ENCODE measurements at places on chromosomes 11 and 22.

GRCh38 chr11:126331286-126331685 lies 24.2 kb upstream of the ST3GAL4 start:
- DNase-seq = no peak

- DNase-seq = no peak
These were observed at the start of gene HBE1 for GRCh38 chr11:5269715-5270147. Gene HBE1 (minus strand): TSS chr11:5269945. CDS start chr11:5269890, 55 bp downstream.

DNA sequence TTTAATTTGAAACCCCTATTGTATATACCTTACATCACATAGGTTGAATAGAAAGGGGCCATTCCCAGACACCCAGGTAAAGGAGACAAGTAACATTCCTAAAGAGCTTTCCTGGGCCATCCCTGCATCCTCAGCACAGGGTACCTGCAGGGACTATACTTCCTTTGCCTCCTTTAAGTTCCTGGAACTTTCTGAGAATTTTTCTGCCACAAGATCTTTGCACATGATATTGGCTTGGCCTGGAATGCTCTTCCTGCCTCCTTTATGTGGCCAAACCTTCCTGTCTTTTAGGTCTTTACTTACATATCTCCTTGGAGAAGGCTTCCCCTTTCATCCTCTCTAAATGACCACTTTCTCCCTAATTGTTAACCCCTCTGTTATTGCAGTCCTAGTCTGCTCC lies 7.9 kb upstream of the AMOTL1 start:
- DNase-seq = no peak

- DNase-seq = no peak
These were observed 13.4 kb downstream of the ZP1 start for GRCh38 chr11:60880643-60881282.

DNA sequence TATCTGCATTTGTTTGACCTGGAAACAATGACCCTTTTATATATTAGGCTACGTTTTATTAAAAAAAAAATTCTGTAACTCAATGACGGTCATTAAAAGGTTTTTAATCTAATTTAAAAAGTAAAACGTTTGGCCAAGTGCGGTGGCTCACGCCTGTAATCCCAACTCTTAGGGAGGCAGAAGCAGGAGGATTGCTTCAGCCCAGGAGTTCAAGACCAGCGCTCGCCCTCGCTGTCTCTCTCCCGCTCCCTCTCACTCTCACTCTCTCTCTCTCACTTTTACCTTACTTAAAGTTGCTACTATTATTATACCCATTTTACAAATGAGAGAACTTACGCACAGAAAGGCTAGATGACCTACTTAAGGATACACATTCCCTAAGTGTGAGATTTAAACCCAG lies 814 bp upstream of the NARS2 start:
- DNase-seq = no peak

DNA sequence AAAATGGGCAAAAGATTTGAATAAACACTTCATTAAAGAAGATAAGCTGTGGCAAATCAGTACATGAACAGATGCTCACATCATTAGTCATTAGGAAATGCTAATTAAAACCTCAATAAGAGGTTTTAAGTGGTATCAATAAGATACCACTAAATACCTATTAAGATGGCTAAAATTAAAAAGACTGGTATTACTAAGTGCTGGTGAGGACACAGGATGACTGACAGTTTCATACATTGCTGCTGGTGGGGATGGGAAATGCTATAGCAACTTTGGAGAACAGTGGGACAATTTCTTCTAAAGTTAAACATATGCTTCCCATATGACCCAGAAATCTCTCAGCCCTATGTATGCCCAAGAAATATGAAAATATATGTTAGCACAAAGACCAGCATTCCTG lies 69.2 kb downstream of the COMMD9 start:
- no peak for DNase-seq

DNA sequence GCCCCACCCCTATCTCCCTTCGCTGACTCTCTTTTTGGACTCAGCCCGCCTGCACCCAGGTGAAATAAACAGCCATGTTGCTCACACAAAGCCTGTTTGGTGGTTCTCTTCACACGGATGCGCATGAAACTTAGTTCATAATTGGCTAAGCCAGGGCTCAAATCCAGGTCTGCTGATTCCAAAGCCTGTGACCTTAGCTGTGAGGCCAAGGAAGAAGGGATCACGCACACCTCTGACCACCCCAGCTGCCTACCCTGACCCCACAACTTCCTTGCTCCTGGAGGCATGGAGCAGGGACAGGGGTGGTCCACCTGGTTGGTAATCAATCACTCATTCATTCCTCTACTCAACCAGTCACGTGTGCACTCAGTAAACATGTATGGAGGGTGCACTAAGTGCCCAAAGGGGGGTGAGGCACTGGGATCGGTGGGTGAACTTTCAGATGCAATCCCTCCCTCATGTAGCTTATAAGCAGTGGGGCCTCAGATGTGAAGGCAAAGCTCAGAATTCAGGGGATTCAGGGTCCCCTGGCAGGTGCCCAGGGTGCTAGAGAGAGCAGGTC lies 10.3 kb downstream of the FXYD2 start:
- DNase-seq = no peak

DNA sequence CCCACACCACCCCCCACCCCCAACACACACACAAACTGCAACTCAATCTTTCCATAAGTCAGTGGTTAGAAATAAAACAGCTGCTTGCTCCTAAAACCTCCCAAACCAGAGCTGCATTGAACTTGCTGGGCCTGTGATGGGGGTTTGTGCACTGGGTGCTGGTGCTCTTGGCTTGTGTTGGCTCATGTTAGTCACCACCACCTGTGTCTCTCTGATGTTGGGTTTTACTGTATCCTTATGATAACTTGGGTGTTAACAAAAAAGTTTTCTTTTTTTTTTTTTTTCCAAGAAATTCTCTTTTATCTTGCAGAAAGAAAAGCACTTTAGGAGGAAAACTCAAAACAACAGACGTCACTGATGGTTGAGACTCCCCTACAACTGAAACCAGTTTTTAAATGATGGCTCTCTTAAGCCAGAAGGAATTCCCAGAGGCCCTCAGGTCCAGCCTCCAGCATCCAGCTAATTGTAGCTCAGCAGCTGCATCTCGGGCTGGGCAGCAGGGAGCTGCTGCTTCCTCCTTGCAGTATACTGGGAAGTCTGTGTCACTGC lies 79.9 kb upstream of the DRD2 start:
- DNase-seq = no peak

- DNase-seq = no peak
These were observed 10.5 kb upstream of the OR2AT4 start for GRCh38 chr11:75107187-75107586.

- DNase-seq = no peak
These were observed 49.5 kb upstream of the RRM1 start for GRCh38 chr11:4044976-4045646.

DNA sequence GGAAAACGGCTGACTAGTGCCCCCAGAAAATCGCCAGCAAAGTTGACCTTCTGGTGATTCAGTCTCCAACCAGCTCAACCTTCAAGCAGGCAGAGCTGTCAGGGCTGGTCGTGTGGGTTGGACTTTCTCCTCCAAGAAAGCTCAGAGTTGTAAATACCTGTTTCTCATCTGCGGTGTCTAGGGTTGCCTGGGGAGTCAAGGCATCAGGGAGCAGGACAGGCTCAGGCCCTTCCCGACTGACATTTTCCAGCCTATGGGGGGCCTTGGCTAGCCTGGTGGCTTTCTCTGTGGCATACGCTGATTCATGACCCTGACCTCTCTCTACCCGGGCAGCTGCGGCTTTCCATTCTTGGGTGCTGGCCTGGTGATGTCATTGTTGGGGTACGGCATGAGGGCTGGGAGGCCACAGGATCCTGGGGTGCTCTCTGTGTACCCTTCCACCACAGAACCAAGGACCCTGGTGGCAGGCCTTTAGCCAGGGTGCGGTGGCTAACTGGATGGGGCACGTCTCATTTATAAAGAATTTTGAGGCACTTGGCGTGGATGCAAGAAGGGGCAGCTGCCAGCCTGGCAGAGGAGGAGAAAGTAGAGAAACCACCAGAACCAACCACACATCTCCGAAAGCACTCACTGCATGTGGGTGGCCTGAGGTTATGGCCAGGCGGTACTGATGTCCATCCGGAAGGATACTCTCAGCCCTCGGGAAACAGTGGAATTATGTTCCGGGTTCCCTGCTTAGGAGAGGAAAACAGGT lies 64.9 kb downstream of the BCR start:
- DNase-seq = peak; percentile 30

DNA sequence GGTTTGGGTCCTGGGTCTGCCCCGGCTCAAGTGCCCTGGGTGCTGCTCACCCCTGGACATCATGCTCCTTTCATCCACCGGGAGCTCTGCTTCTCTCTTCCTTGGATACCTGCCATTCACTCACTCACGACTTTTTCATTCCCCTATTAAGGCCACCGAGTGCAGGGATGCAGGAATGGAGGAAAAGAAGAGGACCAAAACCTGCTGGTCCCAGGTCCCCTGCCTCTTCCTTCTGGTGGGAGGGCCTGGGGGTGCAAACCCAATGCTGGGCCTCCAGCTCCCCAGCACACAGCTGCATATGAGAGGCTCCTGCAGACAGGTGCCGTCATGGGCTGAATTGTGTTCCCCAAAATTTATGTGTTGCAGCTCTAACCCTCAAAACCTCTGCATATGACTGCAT lies 36.8 kb upstream of the MYEOV start:
- no peak for DNase-seq

GRCh38 chr11:134139873-134140331 lies 71.0 kb downstream of the JAM3 start:
- peak; percentile 73 for DNase-seq

GRCh38 chr11:107478922-107479321 lies 21.3 kb upstream of the CWF19L2 start:
- no peak for DNase-seq

DNA sequence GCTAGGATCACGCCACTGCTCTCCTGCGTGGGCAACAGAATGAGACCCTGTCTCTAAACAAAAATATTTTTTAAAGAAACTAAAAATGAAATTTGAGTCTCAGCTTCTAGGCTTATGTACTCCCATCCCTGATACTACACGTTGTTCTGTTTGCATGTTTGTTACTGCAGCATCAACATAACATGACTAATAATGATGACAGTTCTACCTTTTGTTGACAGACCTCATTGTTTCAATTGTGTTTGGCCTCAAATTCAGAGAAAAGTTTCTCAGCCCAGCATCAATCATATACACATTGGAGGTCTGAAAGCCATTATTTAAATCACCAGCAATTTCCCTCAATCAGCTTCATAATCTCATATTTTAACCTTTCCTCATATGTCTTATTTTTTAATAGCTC lies 20.8 kb downstream of the LAYN start:
- DNase-seq = no peak

DNA sequence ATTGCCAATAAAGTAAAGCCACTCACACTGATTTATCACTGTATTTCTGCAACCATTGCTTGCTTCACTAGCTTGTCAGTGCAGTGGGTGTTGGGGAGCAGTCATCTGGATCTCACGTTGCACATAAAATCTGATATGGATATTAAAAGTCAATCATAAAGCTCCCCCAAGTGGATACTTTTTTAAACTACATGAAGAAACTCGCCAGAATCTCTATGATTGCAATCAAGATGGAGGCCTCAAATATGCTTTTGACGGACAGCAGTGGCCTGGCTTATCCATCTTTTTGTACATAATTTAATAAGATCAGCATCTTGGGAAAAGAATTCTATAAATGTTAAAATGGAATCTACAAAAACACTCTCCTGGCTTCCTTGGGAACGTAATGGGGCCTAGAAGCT lies 137.7 kb downstream of the WT1 start:
- no peak for DNase-seq

GRCh38 chr22:16831257-16831656 lies 6.0 kb upstream of the XKR3 start:
- no peak for DNase-seq

- DNase-seq = no peak
These were observed 15.7 kb downstream of the KCNA4 start for GRCh38 chr11:30000986-30001750.

GRCh38 chr11:46240371-46240770 lies 37.1 kb upstream of the CREB3L1 start:
- no peak for DNase-seq

DNA sequence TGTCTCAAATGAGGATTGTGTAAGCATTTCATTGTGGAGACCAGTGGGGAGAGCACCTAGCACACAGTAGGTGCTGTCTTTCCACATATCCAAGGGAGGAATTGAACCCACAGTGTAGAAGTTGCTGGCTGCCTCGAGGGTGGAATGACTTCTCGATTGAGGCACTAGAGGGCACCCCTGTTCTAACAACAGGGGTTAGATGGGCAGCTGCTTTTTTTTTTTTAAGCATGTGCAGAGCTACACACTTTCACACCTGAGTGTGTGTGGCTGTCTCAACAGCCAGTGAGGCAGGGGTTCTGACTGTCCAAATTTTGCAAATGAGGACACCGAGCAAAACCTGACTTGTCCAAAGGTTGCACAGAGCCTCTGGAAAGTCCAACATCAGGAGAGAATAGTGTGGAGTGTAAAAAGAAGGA lies 118.2 kb upstream of the CRYBB3 start:
- peak; percentile 79 for DNase-seq

Measured in activated CD8-positive, alpha-beta T cell treated with anti-CD3 and anti-CD28 coated beads for 36 hours (primary cell).